Effector memory CD8-positive, alpha-beta T cell (primary cell): ENCODE measurements at places on chromosomes 4 and X.
A peak's percentile ranks its signal among the peaks of the same experiment; 100 is the strongest.

DNA sequence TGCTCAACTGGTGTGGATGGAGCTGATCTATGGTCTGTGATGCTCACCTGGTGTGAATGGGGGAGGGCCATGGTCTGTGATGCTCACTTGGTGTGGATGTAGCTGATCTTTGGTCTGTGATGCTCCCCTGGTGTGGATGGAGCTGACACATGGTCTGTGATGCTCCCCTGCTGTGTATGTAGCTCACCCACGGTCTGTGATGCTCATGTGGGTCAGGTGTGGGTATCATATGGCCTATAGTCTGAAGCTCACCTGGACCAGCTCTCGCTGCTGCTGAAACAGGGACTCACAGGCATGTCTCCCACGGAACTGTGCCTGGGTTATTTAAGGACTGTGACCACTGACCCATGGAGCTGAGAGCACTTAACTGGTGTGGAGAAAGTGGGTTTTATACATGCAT is 109.7 kb downstream of the CRLF2 start:
- no peak overlapping the region for H3K27ac ChIP-seq
- H3K4me3 ChIP-seq: no peak overlapping the region
- no peaks in the 10 kb centered on the region for H3K4me1 ChIP-seq
- H3K36me3 ChIP-seq: no peaks in the 10 kb centered on the region
- H3K27me3 ChIP-seq: peaks cover 22% of the 10 kb centered on the region

DNA sequence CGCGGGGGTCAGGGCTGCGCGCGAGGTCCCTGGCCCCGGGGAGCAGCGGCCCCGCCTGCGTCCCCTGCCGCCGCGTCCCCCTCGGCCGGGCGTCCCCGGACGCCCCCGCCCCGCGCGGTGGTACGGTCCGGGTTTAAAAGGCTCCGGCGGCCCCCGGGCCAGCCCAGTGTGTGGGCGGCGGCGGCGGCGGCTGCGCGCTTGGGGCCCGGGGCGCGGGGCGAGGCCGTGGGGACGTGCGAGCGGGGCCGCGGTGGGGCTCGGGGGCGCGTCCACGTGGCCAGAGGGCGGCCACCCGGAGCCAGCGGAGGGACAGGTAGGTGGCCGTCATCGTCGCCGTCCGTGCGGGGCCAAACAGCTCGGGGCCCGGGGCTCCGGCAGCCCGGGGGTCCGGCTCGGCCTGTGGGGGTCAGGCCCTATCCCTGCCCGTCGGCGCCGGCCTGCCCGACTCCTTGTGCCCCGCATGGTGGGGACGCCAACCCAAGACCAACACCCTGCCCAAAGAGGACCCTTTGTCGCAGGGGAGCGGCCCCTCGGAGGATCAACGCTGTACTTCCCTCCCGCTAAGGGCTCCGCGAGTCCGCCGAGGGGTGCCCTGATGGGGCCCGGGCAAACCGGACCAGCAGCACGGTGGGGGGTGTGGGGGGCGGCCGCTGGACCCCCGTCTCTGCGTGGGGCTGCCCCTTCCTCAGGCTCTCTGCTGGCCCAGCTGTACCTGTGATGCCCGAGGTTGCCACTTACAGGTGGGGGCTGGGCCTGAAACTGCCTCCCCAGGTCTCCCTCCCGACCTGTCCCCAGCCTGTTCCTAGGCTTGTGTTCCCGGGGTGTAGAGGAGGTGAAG is at the start of gene PLXNA3:
PLXNA3 (plus strand) TSS at position 166 of the 838 bp plus-strand sequence. CDS start 1,903 bp downstream, outside the sequence.
- peak within 1 kb of the TSS; percentile 95 for H3K4me3 ChIP-seq
- DNase-seq: peak; percentile 63
- peaks cover 30% of the 10 kb centered on the region for H3K36me3 ChIP-seq
- no peaks in the 10 kb centered on the region for H3K27me3 ChIP-seq
- peaks cover 10% of the 10 kb centered on the region for H3K4me1 ChIP-seq

DNA sequence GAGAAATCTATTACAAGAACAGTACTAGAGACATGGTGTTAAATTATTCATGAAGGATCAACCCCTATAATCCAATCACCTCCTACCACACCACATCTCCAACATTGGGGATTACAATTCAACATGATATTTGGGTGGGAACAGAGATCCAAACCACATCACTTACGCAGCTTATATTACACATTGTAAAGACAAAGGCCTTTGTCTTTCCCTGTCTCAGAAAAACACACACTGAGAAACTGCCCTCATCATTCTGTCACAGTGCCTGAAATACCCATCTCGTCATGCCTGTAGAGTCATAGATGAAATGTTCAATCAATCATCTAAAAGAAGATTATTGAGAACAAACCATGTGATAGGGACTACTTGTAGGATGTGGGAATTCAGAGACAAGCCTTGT is 558.8 kb upstream of the GRIA3 start:
- no peak for DNase-seq
- H3K4me1 ChIP-seq: no peaks in the 10 kb centered on the region
- H3K4me3 ChIP-seq: no peak overlapping the region
- no peaks in the 10 kb centered on the region for H3K36me3 ChIP-seq
- H3K27me3 ChIP-seq: no peaks in the 10 kb centered on the region

DNA sequence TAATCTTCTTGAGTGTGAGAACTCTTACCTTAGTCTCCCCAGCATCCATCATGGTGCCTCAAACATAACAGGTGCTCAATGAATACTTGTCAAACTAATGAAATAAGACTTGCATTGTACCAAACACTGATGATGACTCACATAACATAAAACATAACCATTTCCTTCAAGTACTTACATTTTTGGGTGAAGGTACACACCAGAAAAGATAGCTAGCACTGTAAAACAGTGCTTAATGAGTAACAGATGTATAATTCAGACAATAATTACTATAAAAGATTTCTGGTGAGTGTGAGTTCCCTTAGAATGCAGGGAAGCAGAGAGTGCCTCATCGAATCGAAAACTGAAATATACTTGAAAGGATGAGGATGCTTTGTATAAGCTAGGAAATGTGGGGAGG is 70.1 kb upstream of the HCCS start:
- no peak overlapping the region for H3K4me3 ChIP-seq
- no peak overlapping the region for H3K27ac ChIP-seq
- no peak for DNase-seq

GRCh38 chr4:128315756-128316520 is 28.3 kb upstream of the PGRMC2 start:
- H3K4me1 ChIP-seq: no peaks in the 10 kb centered on the region
- no peak for DNase-seq
- no peak overlapping the region for H3K4me3 ChIP-seq
- no peaks in the 10 kb centered on the region for H3K27me3 ChIP-seq
- H3K27ac ChIP-seq: no peak overlapping the region
- H3K36me3 ChIP-seq: peaks cover 4% of the 10 kb centered on the region

- no peaks in the 10 kb centered on the region for H3K27me3 ChIP-seq
- no peaks in the 10 kb centered on the region for H3K36me3 ChIP-seq
- H3K4me1 ChIP-seq: peaks cover 5% of the 10 kb centered on the region
- H3K27ac ChIP-seq: no peak overlapping the region
Measured at GRCh38 chrX:129525162-129525561, 1.9 kb upstream of the SMARCA1 start.

- H3K27ac ChIP-seq: no peak overlapping the region
- H3K36me3 ChIP-seq: peaks cover 31% of the 10 kb centered on the region
- DNase-seq: no peak
- H3K27me3 ChIP-seq: no peaks in the 10 kb centered on the region
Measured at GRCh38 chr4:56450342-56450741, 14.3 kb downstream of the PAICS start.

DNA sequence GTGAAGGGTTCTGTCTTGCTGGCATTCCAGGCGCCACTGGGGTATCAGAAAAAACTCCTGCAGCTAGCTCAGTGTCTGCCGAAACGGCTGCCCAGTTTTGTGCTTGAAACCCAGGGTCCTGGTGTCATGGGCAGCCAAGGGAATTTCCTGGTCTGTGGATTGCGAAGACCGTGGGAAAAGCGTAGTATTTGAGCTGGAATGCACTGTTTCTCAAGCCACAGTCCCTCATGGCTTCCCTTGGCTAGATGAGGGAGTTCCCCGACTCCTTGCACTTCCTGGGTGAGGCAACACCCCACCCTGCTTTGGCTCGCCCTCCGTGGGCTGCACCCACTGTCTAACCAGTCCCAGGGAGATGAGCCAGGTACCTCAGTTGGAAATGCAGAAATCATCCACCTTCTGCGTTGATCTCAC is 40.1 kb downstream of the NOP14 start:
- no peak for DNase-seq
- H3K36me3 ChIP-seq: peaks cover 51% of the 10 kb centered on the region

DNA sequence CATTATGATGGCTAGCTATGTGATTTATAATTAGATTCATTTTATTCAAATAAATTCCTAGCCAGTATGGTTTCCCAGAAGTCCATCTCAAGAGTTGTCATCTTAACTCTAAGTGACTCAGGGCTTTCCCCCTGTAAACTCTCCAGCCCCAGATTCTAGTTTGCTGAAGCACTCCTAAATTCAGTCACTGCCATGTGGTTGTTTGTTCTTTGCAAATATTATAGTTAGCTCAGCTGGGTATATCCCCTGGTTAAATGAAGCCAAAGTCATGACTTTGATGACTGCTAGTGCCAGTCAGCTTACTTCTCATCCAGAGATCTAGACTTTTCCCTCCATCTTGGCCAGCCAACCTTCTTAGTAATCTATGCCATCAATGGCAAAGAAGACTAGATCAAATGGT is 126.0 kb downstream of the GRIA3 start:
- no peak overlapping the region for H3K27ac ChIP-seq
- no peaks in the 10 kb centered on the region for H3K27me3 ChIP-seq
- no peak for DNase-seq

GRCh38 chr4:103415801-103416200 is 217.7 kb upstream of the CENPE start:
- H3K4me1 ChIP-seq: no peaks in the 10 kb centered on the region
- no peak overlapping the region for H3K27ac ChIP-seq
- no peaks in the 10 kb centered on the region for H3K27me3 ChIP-seq

- H3K27ac ChIP-seq: no peak overlapping the region
- no peaks in the 10 kb centered on the region for H3K4me1 ChIP-seq
- H3K36me3 ChIP-seq: peaks cover 2% of the 10 kb centered on the region
- H3K4me3 ChIP-seq: no peak overlapping the region
Measured at GRCh38 chr4:31918891-31919290, 1198.7 kb downstream of the PCDH7 start.

- peaks cover 3% of the 10 kb centered on the region for H3K36me3 ChIP-seq
- no peak overlapping the region for H3K27ac ChIP-seq
- H3K4me3 ChIP-seq: no peak overlapping the region
Measured at GRCh38 chr4:26386386-26386785, 65.6 kb downstream of the RBPJ start.

DNA sequence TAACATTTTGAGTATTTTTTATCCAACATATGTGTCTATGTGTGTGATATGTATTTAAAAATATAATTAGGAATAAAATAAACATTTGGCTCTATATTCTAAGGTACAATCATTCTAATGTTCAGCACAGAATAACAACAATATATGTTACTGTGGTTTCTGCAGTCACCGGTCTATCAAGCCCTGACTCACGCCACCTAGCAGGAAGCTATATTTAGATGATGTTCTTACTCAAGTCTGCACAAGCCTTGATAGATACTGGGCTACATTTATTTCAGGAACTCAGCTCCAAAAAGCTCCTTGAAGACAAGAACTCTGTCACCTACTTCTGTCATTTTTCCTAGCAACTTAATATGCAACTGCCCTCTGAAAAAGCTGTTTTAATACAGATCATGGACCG is 152.0 kb upstream of the FTHL17 start:
- no peak overlapping the region for H3K4me3 ChIP-seq
- no peak for DNase-seq
- no peaks in the 10 kb centered on the region for H3K4me1 ChIP-seq
- no peaks in the 10 kb centered on the region for H3K27me3 ChIP-seq
- no peak overlapping the region for H3K27ac ChIP-seq

DNA sequence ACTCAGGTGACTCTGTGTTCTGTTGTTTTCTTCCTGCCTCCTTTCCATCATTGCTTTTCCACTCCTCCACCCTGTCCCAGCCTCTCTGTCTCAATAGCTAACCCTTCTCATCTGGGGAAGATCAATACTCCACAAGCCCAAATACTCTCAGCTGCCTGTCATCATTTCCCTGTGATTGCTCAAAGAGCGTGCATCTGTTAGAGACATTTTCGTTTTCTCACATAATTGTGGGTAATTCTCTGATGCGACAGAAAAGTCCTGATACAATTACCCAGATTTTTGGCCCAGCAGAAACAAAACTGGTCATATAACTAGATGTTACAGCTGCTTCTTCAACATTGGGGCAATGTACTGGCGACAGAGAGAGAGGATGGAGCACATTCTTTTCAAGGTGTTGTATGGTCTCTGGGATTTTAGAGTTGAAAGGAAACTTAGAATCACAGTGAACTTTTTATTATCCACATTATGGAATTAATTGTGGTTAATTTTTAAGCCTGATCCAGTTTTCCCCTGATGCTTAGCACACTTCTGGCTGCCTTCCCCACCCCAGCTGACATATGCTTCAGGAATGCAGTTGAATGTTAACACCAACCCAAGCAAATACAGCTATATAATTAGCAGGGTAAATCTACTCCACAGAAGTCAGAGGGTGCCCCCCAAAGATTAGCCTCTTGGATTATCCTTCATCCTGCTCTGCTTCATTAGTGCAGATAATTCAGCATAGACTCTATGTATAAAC is 171.4 kb upstream of the ANXA3 start:
- no peaks in the 10 kb centered on the region for H3K36me3 ChIP-seq
- H3K4me1 ChIP-seq: no peaks in the 10 kb centered on the region
- DNase-seq: no peak
- H3K27ac ChIP-seq: no peak overlapping the region
- H3K27me3 ChIP-seq: no peaks in the 10 kb centered on the region

DNA sequence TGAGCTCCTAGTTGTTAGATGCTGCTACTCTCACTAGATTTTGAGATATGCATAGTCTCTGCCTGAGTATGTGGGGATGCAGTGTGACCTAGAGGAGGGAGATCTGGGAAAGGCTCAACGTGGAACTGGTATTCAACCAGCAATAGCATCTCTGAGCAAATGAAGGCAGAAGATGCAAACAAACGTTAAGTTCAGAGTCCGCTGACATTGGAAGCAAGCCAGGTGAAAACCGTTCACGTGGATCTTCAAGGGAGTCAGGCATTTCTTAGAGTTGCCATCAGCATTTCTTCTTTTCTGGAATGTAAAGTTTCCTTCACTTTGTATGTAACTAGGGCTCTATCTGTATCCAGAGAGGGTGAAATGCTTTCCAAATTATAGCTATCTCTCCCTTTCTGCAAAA is 59.9 kb downstream of the C4orf51 start:
- DNase-seq: no peak
- peaks cover 2% of the 10 kb centered on the region for H3K36me3 ChIP-seq
- no peaks in the 10 kb centered on the region for H3K27me3 ChIP-seq
- no peak overlapping the region for H3K4me3 ChIP-seq
- H3K27ac ChIP-seq: no peak overlapping the region

DNA sequence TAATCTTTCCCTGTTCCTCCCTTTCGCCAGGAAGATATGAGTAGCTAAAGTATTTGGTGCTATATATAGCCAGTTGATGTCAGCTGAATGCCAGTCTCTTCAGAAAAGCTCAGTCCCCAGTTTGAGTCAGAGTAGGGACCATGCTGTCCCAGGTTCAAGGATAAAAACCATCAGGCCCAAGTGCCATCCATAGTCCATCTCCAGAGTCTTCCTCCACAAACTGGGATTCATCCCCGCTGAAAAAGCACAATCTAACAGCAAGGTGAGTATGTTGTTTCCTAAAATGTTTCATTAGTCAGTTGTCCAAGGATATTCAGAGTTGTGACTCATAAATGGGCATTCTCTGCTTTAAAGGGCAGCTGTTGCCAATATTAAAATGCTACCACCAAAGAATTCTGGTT is at the start of gene MYOZ2:
MYOZ2 (plus strand) TSS at position 112 of the 401 bp plus-strand sequence. CDS start 694 bp downstream, outside the sequence.
- DNase-seq: no peak
- H3K4me1 ChIP-seq: peaks cover 15% of the 10 kb centered on the region
- H3K27ac ChIP-seq: no peak within 1 kb of the TSS

- no peak overlapping the region for H3K4me3 ChIP-seq
- H3K4me1 ChIP-seq: peaks cover 9% of the 10 kb centered on the region
- H3K27ac ChIP-seq: peak overlapping the region; percentile 35
- no peak for DNase-seq
- H3K36me3 ChIP-seq: no peaks in the 10 kb centered on the region
Measured at GRCh38 chrX:55008571-55009358, 8.6 kb downstream of the APEX2 start.
